Activated naive CD8-positive, alpha-beta T cell treated with anti-CD3 and anti-CD28 coated beads, Interleukin-2, amount 10 ng/mL, durations not matched to agents 7 days and 5 days (primary cell): ENCODE measurements at places on chromosomes 16 and 17. TPM values are rescaled to one million over a fixed set of nuclear protein-coding genes. Genes with fewer than 3 reads are reported as not detected.

GRCh38 chr16:53968454-53968853 is 264.5 kb downstream of the FTO start:
- peaks cover 2% of the 10 kb centered on the region for H3K36me3 ChIP-seq
- no peaks in the 10 kb centered on the region for H3K27me3 ChIP-seq
- H3K4me3 ChIP-seq, result no peak overlapping the region
- H3K4me1 ChIP-seq, result no peaks in the 10 kb centered on the region

GRCh38 chr17:61754124-61754523 is 109.2 kb downstream of the BRIP1 start:
- H3K27ac ChIP-seq, result no peak overlapping the region
- H3K4me3 ChIP-seq, result no peak overlapping the region
- H3K36me3 ChIP-seq, result peaks cover 26% of the 10 kb centered on the region
- peaks cover 18% of the 10 kb centered on the region for H3K4me1 ChIP-seq
- DNase-seq, result no peak

GRCh38 chr16:2364638-2365210 is 24.2 kb upstream of the ABCA3 start:
- H3K27me3 ChIP-seq, result peaks cover 47% of the 10 kb centered on the region
- DNase-seq, result no peak
- no peak overlapping the region for H3K4me3 ChIP-seq
- H3K27ac ChIP-seq, result no peak overlapping the region

DNA sequence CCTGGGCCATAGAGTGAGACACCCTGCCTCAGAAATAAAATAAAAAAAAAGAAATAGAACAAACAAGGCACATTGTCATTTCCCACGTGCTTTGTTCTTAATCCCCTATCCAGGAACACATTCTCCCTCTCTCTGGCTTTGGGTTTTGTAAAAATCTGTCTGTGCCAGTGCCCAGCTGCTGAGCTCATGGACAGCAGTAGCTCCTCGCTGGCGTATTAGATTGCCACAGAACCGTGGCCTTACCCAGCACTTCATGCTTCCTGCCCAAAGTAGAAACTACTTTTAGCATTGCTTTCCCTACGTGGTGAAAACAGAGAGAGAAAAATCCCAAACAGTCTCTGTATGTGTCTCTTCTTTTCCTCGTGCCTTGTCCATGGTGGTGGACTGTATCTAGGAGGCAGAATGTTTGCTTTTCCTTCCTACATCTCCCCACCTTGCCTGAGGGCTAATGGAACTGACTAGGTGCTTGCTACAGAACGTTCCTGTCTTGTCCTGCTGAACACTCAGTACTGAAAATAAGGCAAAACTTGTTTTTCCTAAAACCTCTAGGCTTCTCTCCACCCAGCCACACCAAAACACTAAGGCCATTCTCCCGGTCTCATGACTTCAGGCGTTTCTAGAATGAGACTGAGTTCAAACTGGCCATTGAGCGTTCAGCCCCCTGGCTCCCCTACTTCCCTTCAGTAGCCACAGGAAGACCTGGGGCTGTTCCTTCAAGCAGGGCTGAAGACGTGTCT is 26.1 kb downstream of the MNT start:
- H3K4me1 ChIP-seq, result no peaks in the 10 kb centered on the region
- H3K27me3 ChIP-seq, result no peaks in the 10 kb centered on the region
- peak overlapping the region; percentile 45 for H3K27ac ChIP-seq
- no peak for DNase-seq
- no peak overlapping the region for H3K4me3 ChIP-seq
- no peaks in the 10 kb centered on the region for H3K36me3 ChIP-seq

The IGSF6 gene
- 1.8 TPM for total RNA-seq
